A549 (cell line): ENCODE measurements at places on chromosomes 2 and 18.

GRCh38 chr2:222283634-222284033 lies 15.2 kb downstream of the PAX3 start:
- no peak for DNase-seq

GRCh38 chr18:24362757-24363156 lies 34.9 kb downstream of the OSBPL1A start:
- no peak for DNase-seq

- peak; percentile 60 for DNase-seq
Observed at GRCh38 chr2:152635635-152636298, 81.5 kb downstream of the PRPF40A start.

- no peak for DNase-seq
Observed at GRCh38 chr2:37412231-37412630, 67.8 kb downstream of the QPCT start.

- no peak for DNase-seq
Observed at GRCh38 chr2:168345601-168346000, 98.2 kb upstream of the STK39 start.

- DNase-seq = no peak
Observed at GRCh38 chr18:36066001-36066400, 1.4 kb downstream of the RPRD1A start.

DNA sequence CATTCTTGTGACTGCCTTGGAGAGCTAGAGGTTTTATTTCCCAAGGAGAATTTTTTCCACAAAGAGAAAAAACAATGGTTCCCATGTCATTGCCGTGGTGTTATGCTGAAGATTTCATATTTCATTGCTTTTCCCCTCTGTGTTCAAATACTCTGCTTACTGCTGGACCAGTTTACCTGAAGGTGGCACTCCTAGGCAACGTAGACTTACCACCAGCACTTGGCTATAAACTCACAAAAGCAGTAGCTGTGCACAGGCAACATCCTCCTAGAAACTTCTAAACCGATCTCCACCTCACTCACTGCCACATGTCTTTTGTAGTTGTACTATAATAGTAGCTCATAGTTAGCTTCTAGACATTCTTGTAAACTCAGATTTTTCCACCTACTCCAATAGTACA lies 1319.7 kb upstream of the CRIM1 start:
- peak; percentile 8 for DNase-seq

DNA sequence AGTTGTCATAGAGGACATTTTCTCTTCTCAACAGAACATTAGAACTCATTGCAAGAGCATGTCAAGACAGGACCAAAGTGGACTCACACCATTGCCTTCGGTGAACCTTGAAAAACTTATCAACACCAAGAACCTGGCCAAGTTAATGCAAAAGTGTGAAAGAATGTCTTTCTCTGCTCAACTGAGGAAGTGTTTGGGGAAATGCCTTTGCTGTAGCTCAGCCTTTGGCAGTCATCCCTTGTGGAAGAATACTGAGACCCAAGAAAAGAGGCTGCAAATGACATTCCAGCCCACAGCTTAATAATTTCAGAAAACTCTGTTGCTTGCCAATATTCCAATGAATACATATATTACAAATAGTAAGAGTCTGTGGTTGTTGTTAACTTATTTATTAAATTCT lies 728.8 kb upstream of the PIK3C3 start:
- no peak for DNase-seq

GRCh38 chr18:50806208-50806616 lies 13.6 kb downstream of the MRO start:
- no peak for DNase-seq

- DNase-seq = peak; percentile 87
Observed at GRCh38 chr18:59402432-59403090, 43.5 kb upstream of the LMAN1 start.

DNA sequence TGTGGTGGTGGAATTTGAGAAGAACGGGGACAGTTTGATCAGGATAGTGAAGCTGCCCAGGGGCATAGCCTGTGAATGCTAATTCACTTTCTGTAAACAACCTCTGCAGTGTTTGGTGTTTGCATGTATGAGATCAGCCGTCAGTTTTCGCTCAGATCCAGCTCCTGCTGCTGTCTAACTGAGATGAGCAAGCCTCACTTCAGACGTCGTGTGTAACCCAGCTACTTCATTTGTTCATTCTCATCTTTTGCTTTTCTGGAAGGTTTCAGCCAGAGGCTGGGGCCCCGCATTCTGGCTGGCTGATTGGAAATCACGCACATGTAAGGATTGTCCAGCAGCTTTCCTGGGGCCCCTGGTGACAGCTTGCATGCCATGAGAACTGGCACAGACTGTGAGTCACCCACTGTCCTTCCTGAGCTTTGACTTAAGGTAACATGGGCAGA lies 48.9 kb downstream of the LDLRAD4 start:
- DNase-seq = no peak

- peak; percentile 10 for DNase-seq
Observed at GRCh38 chr18:58953627-58954026, 89.0 kb downstream of the ZNF532 start.

GRCh38 chr2:151782378-151783132 lies 45.7 kb downstream of the ARL5A start:
- DNase-seq = no peak

- no peak for DNase-seq
Observed at GRCh38 chr2:186599186-186599778, 9.4 kb downstream of the ITGAV start.

DNA sequence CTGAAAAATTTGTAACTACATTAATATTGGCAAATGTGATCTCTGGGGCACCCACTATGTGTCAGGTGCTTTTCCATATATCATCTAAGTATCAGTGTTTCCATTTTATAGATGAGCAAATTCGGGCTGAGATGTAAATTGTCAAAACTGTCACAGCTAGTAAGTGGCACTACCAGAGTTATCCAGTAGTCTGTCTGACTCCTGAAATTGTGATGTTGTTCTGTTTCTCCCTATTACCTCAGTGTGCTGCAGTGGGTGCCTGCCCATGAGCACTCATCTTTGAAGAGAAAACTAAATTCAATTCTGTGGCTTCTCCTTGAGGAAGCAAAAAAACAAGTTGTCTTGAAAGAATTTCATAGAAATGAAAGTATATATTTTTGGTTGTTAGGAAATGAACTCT lies 467.4 kb upstream of the FANCL start:
- peak; percentile 3 for DNase-seq

- peak; percentile 33 for DNase-seq
Observed at GRCh38 chr2:162091325-162092007, 17.5 kb upstream of the DPP4 start.

DNA sequence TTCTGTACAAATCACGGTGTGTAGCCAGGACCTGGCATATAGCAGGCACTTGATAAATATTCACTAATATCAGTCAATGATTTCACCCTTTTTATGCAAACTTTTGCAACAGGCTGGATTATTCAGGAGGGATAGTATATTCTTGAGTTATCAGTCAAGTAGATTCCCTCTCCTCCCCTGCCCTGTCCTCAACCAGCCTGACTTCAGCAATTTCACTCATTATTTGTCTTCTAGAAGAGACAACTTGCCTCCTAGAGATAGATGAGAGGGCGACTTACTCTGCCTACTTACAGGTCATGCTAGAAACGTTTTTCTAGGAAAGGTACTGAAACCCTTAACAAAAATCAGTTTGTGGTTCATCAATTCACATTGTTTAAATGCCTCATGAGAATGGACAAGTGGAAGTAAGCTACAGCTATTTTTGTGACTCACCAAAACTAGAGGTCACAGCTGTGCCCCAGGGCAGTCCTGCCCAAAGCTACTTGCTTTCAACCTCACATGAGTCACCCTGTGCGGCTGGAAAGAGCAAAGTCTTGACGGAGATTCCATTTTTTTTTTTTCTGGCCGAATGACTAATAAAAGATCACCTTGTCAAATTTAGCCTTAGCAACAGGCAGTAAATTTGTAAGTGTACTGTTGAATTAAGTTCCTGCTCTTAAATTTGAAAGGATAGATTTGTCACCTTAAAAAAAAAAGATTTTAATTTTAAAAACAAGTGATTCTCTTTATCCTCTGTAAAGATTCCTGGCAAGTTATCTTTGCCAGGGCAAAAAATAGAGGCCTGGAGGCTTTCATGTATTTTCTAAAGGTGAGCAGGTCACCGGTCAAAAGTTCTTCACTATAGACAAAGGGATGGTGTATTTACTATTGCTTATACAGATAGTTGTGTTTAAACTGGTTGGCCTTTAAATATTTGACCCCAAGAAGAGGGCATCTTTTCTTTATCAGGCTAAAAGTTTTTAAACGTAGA lies 109.0 kb upstream of the SLC35G4 start:
- peak; percentile 90 for DNase-seq

DNA sequence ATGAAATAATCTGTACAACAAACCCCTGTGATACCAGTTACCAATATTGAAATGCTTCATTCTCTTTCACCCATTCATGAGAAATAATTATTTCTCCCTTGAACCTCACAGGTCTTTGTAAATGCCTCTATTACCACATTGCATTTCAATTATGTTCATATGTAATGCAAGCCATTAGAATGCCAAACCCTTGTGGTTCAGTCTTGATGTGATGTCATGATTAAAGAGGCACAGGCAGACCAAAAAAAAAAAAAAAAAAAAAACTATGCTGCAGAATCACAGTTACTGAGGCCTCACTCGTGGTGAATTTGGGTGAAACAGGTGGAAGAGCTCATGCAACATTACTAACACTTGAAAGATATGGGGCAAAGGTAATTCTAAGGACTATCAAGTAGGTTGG lies 9.4 kb upstream of the EPG5 start:
- DNase-seq = no peak

DNA sequence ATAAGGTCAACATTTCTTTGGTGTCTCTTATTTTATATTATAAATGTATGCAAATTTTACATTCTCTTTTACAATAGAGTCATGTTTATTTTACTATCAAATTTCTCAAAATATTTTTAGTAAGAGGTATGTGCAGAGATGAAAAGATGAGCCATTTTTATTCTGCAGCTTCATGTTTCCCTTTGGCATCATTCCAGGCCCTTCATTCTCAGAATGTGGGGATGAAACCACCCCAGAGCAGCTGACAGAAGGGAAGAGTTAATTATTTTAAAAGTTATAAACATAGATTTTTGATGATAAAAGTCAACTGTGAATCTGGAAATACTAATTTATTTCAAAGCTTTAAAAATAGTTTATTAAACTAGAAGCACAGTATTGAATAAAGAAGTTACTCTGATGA lies 12.8 kb upstream of the FSHR start:
- DNase-seq = no peak

DNA sequence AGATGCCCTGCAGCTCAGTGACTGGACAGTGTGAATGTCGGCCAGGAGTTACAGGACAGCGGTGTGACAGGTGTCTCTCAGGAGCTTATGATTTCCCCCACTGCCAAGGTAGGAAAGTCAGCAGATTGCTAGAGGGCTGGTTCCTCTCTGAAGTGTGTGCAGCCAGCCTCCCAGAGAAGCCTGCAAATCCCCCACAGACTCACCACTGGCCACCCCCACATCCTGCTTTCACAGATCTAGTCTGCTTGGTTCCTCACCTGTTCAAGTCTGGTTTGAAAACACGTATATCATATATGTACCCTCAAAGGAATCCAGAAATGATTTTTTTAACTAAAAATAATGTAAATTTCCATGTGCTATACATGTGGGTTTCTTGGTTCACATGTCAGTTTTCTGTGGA lies 121.1 kb downstream of the LAMA3 start:
- DNase-seq = no peak

DNA sequence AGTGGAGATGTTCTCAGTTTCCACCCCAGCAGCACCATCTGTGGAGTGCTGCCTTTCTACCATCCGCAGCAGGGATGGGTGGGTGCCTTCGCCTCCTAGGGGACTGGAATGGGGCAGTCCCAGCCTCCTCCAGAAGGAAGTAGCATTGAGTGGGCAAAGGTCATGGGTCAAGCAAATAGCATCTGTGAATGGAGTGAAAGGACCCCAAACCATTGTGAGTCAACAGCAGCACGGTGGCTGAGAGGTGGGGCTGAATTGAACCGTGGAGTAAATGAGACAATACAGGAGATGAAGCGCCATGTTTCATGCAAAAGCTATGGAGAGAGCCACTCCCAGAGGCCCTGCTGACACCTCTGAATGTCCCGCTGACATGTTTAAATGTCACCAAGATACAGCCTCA lies 9.7 kb downstream of the GPR55 start:
- no peak for DNase-seq

DNA sequence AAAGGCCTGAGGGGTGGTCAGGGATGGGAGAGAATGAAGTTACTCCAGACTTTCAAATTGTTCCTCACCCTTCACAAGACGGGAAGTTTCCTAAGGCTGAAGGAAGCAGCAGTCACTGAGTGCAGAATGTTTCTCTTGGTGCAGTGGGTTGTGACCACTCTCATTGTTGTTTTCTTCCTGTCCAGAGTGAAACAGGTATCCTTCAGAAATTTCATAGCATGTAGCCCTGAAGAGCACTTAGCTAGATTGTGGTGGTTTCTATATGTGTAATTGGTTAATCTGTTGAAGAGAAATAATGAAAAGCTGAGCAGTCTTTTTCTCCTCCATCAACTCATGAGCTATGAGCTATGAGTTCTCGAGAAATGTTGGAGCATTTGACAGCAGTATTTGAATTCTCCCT lies 96.8 kb downstream of the GPD2 start:
- no peak for DNase-seq
